ENCODE measurements at places on chromosomes 3 and 15.

DNA sequence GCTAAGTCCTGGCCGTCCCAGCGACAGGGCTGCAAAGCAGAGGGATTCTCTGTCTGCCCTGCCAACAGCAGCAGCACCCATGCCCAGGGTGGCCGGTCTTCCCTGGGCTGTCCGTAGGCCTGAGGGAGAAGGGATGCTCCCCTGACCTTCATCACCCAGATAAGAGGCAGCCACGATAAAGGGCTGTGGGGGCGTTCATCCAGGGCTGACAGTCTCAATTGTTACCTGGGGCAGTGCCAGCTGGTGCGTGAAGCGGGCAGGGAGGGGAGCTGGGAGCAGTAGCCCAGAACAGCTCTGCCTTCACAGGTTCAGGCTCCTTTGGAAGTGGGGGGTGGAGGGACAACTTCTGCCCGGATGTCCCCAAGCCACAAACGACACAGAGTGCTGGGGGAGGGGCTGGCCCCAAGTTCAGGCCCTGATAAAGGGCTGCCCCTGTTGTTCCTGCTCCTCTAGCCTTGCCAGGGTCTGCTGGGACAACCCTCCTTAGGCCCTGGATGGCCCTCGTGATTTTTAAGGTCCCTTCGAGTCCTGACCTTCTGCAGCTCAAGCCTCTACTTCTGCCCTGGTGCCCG is 94.7 kb downstream of the RAB11A start:
- DNase-seq, result no peak

- peak; percentile 36 for DNase-seq
These were observed 603 bp downstream of the SCAPER start for GRCh38 chr15:76904461-76905012.

- DNase-seq, result no peak
These were observed 975.3 kb upstream of the GBE1 start for GRCh38 chr3:82736696-82737277.

DNA sequence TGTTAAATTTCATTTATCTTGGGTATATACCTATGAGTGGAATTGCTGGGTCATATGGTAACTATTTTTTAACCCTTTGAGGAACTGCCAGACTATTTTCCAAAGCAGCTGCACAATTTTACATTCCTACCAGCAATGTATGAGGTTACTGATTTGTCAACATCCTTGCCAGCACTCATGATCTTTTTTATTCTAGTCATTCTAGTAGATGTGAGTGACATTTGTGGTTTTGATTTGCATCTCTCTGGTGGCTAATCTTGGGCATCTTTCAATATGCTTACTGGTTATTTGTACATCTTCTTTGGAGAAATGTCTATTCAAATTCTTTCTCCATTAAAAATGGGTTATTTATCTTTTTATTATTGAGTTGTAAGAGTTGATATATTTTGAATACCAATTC is 21.3 kb upstream of the LRRC58 start:
- DNase-seq, result no peak

GRCh38 chr3:12954891-12955650 is 113.7 kb upstream of the RPL32 start:
- DNase-seq, result peak; percentile 86

- no peak for DNase-seq
These were observed 462 bp downstream of the IGDCC3 start for GRCh38 chr15:65377105-65377975.

GRCh38 chr15:41811432-41812195 is 16.3 kb upstream of the JMJD7 start:
- peak; percentile 86 for DNase-seq

GRCh38 chr3:32952369-32953077 is 1.1 kb downstream of the CCR4 start:
- no peak for DNase-seq

GRCh38 chr15:23687143-23687470 is at the start of gene NDN:
TSS of gene NDN (minus strand) at chr15:23687305. CDS start at chr15:23687217, 88 bp downstream.
- peak; percentile 41 for DNase-seq
